ENCODE measurements at places on chromosomes 12 and 14.
A peak's percentile ranks its signal among the peaks of the same experiment; 100 is the strongest.

DNA sequence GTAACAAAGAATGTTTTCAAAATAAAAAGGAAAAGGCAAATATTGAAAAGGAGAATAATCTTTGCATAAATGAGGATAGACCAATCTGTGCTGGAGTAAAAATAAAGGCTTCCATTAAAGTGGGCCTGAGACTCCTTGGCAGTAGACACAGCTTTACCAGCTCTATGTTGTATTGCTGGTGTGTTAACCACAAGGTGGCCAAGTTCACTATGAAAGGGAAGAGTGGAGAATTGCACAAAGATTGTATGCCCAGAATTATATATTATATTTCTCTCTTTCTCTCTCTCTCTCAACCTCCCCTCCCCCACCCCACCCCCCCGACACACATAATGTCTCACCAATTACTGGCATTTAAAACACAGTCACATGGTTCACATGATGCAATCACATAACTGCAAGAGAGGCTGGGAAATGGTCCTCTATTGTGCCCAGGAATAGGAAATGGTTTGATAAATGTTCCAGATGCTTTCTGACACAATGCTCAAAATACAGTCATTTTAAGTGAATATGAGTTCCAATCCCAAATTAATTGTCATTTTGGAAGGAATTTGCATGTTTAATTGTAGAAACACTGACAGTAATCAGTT is 222.6 kb upstream of the SYT1 start:
- DNase-seq = no peak

GRCh38 chr14:68307790-68308168 is 485.1 kb downstream of the ZFP36L1 start:
- peak; percentile 20 for DNase-seq

DNA sequence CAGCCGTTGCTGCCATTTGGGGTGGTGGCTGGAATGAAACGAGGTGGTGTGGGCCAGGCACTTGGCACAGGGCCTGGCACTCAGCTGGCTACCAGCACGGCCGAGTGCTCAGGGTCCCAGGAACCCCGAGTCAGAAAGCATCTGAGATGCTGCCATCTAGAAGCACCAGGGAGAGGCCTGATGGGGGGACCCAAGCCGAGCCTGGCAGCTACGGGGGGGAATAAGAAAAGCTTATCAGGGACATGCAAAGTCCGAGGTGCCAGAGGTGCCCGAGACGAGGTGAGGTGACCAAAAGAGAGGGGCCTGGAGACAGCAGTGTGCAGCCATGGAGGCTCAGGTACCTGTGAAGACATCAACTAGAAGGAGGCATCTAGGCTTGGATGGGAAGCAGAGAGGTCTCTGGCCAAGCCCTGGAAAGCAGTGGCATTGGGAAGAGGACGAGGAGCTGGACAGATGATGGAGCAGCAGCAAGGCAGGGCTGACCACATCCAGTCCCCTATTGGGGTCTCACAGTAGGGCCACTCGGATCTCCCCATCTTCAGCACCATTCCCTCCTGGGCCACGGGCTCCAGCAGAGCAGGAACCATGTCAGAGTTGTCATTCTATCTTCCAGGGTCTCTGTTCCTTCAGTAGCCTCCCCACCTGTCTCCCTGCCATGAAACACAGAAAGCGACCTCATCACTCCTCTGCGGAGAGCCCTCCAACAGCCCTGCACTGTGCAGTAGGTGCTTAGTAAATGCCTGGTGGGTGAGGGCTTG is 59.3 kb upstream of the DIO3 start:
- no peak for DNase-seq

GRCh38 chr12:56749853-56750252 is 2.3 kb downstream of the PRIM1 start:
- DNase-seq = no peak

DNA sequence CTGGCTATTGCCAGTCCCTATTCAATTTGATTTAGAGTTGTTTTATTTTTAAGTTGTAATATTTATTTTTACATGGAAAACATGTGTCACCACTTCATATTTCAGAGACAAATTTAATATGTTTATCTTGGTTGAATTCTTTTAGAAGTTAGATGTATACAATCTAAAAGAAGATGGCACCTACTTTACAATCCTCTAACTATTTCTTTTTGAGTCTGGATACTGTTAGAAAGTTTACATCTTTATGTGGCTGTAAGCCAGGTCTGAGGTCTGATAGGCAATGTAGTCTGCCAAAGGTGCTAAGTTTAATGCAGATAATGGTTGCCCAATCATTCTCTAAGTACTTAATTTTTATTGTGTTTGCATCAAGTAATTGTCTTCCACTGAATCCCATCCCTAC is 7.2 kb upstream of the LMO3 start:
- peak; percentile 22 for DNase-seq

DNA sequence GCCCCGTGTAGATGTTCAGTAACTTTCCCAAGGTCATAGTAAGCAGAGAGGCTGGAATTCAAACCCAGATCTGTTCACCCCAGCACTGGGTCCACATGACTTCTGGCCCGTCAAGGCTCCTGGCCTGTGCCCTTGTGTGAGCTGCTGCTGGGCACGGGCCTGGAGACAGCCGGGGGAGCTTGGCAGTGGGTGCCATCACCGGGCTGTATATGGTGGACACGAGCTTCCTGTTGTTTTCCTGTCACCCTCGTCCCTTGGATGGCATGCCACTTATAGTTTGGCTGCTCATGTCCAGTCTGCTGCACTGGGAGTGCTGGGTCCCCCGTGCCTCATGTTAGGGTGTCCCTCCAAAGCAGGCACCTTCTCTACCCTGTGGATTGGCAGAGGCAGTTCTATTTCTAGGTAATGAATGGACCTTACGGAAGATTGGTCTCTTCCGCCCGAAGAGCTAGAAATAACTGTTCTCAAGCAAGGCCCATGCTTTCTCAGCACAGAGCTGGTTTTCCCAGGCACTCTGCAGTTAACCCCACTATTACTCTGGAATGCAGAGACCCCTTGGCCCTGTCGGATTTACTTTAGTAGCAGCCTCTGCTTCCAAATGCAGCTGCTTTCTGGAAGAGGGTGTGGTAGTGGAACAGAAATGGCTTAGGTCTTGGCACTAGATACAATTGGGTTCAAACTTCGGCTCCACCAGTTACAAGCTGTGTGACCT is 44.3 kb downstream of the ELK3 start:
- no peak for DNase-seq

- no peak for DNase-seq
Observed at GRCh38 chr12:82430541-82431145, 72.3 kb downstream of the METTL25 start.

- no peak for DNase-seq
Observed at GRCh38 chr14:70988452-70988851, 81.2 kb downstream of the PCNX1 start.

DNA sequence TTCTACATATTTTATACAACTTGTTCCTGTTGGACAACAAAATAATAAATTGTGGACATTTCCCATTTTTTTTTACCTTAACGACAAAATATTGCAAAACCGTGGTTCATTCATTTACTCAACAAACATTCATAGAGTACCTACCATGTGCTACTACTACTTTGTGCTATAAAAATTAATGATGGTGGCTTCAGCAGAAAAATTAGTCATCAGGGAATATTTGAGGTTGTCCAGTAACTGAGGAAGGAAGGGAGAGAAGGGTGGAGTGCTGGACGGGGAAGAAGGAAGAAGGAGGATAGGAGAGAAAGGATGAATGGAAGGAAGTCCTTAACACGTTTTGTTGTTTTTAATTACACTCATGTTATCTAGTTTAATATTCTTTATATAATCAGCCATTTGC is 53.7 kb downstream of the PPFIBP1 start:
- DNase-seq = no peak

DNA sequence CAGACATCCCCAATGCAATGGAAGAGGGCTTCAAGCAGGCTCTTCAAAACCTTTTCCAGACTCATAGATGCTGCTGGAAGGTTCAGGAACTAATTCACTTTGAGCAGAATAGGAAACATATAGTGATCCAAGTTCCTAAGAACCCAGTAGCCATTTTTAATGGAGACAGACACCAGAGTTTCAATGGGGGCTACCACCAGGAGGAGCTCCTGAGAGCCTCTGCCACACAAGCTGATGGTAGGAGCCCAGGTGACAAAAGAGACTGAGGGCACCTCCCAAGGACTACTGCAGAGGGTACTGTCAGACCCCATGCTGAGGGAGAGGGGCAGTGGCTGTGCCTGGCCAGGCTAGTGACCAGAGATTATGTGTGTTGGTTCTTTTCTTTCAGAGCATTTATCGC is 45.9 kb downstream of the IFNG start:
- DNase-seq = no peak

GRCh38 chr14:102811254-102811963 is 34.2 kb downstream of the TRAF3 start:
- DNase-seq = no peak

DNA sequence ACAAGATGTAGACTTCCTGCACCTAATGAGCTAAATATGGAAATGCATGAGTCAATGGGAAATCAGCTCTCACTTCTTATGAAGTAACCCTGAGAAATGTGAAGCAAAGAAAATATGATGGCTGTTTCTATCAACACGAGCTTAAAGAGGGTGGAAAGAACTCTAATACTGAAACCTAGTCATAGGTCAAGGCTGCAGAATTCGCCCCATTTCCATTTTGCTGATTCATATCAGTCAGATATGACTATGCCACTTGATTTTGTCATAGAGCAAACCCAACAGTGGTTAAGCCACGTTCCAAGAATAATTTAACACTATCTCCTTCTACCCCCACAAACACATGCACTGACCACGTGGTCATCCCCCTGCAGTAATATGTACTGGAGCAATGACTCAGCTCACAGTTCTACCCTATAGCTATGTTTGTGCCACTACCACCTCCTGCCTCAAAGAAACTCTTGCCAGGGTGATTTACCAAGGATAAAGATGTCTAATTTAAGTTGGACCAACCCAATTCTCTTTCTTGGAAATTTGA is 157.5 kb downstream of the TMTC3 start:
- DNase-seq = peak; percentile 89

DNA sequence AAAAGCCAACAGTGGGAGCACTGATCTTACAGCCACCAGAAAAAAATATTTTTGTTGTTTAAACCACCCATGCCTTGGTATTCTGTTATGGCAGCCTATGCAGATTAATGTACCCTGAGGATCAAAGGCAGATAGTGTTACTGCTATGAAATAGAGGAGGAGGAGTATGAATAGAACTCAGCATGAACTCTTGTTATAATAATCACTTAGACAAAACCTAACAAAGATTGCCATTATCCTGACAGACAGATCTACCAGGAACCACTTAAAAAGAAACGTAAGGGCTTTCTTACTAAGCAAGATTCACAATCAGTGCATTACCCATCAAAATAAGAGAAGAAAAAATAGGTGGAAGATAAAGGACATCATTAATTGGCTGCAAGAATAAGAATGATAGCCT is 558.3 kb downstream of the GALC start:
- DNase-seq = no peak

- peak; percentile 66 for DNase-seq
Observed at GRCh38 chr12:16602412-16602811, 3.5 kb downstream of the LMO3 start.

GRCh38 chr14:105536051-105536450 is 9.7 kb downstream of the TMEM121 start:
- no peak for DNase-seq

DNA sequence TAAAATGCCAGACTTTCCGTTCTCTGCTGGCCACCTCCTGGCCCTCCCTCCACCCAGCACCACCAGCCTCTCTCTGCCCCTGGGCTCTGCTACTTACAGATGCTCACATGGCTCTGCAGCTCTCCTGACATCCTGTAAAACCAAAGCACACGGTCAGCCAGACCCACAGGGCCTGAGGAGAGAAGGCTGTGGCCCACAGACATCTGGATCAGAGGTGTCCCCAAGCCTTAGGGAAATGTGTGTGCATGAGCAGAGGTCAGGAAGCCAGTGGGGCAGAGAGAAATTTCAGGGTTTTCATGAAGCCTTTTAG is 11.5 kb downstream of the KRT77 start:
- DNase-seq = no peak

GRCh38 chr14:105075379-105076295 is 10.4 kb upstream of the GPR132 start:
- peak; percentile 80 for DNase-seq

DNA sequence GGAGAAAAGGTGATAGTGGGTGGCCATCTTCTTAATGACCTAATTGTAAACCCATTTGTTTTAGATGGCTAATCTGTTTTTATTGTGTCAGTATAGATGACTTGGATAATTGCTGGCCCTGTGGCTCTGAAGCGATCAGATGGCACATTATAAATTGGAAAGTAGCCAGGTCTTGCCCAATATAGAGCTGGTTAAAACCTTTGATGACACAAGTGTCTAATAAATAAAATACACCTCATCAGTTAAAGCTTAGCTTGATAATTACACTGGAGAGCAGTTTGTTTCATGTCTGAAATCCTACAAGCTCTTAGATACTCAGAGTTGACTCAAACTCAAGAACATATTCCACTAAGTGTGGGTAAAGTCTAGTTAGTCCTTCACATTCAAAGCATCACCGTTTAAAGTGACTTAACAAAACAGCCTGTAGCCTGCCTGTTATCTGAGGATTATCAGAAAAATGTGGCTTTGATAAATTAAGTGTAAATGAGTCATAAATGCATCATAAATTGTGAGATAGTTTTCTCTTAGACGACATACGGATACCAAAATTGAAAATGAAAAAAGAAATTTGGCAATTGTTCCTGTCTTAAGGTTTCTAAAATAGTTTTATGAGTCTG is 280.9 kb downstream of the LRIG3 start:
- peak; percentile 44 for DNase-seq

DNA sequence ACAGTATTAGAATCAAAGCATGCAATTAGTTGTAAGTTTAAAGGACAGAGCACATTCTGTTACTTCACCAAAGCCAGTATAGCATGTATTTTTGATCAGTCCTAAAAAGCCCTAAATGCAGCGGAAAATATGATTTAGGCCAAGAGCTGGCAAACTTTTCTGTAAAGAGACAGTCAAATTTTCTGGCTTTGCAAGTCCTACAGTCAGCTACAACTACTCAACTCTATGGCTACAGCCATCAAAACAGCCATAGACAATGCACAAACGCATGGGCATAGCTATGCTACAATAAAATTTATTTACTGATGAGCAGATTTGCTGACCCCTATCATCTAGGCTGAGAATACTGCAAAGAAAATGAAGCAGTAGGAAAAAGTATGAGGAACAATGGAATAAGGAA is 52.9 kb downstream of the ATXN2 start:
- DNase-seq = no peak

DNA sequence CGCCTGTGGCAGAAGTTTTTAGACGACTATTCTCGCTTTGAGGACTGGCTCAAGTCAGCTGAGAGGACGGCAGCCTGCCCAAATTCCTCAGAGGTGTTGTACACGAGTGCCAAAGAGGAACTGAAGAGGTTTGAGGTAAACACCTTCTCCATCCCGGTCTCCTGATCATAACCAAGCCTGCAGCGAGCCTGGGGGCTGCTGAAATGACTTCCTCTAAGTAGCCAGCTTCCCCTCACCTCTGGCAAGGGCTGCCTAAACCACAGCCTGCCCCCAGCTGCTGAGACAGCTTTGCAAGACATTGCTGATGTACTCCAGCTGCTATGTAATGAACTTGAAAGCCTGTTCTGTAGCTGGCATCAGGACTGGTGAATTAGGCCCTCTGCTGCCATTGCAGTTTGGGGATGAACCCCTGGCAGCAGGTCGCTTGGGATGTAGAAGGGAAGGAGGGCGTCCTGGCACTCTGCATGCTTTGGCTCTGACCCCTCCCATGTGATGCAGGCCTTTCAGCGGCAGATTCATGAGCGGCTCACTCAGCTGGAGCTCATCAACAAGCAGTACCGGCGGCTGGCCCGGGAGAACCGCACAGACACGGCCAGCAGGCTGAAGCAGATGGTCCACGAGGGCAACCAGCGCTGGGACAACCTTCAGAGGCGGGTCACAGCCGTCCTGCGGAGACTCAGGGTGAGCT is 84.6 kb downstream of the ESR2 start:
- peak; percentile 39 for DNase-seq

All from myocyte (in vitro differentiated cells).